ENCODE measurements at places on chromosomes 6 and 20. TPM values are rescaled to one million over a fixed set of nuclear protein-coding genes. Genes with fewer than 3 reads are reported as not detected.

DNA sequence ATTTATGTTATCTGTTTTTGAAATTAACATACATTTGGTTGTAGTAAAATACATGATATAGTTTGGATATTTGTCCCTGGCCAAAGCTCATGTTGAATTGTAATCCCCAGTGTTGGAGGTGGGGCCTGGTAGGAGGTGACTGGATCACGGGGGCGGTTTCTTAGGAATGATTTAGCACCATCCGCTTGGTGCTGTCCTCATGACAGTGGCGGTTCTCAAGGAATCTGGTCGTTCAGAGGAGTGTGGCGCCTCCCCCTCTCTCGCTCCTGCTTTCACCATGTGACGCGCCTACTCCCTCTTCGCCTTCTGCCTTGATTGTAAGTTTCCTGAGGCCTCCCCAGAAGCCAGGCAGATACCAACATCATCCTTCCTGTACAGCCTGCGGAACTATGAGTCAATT is 29.0 kb downstream of the CTCFL start:
- no peaks in the 10 kb centered on the region for H3K36me3 ChIP-seq
- no peak overlapping the region for H3K27ac ChIP-seq
- H3K27me3 ChIP-seq, result peaks cover 5% of the 10 kb centered on the region
- no peak overlapping the region for H3K4me3 ChIP-seq
- H3K4me1 ChIP-seq, result no peaks in the 10 kb centered on the region
- DNase-seq, result no peak

DNA sequence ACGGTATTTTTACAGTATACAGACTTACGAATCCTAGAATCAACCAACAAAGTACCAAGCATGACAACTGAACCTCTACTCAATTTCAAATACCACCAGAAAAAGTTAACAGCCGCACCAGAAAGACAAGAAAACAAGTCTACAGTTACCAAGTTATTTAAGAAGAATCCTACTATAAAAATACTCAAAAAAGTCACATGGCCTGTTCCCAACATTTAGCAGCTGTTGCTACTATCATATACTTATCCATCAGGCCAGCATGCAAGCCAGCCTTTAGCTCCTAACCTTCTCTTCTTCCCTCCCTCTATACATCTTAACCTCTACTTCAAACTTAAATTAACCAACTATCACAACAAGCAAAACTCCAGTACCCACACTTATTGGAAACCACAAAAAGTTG is 1.9 kb downstream of the SYNCRIP start:
- peaks cover 16% of the 10 kb centered on the region for H3K36me3 ChIP-seq
- DNase-seq, result peak; percentile 24
- H3K27me3 ChIP-seq, result no peaks in the 10 kb centered on the region
- peaks cover 7% of the 10 kb centered on the region for H3K4me1 ChIP-seq

GRCh38 chr6:170029416-170030283 is 261.2 kb downstream of the DLL1 start:
- no peak overlapping the region for H3K4me3 ChIP-seq
- H3K27ac ChIP-seq, result no peak overlapping the region
- no peaks in the 10 kb centered on the region for H3K27me3 ChIP-seq
- H3K36me3 ChIP-seq, result no peaks in the 10 kb centered on the region
- no peak for DNase-seq

The VSTM2L gene
- 0.19 TPM for polyA plus RNA-seq

The ZNF334 gene
- 2.1 TPM for polyA plus RNA-seq

All from IMR-90 (cell line).